ENCODE measurements at places on chromosomes 6 and 20. TPM values are rescaled to one million over a fixed set of nuclear protein-coding genes. Genes with fewer than 3 reads are reported as not detected.

Gene EEF1A2
- polyA plus RNA-seq: 10.9 TPM

Gene FERMT1
- not detected for polyA plus RNA-seq

Gene THEMIS
- not detected for polyA plus RNA-seq

Gene VNN1
- not detected for polyA plus RNA-seq

Gene SYNDIG1
- not detected for polyA plus RNA-seq

Gene EFHC1
- 21.5 TPM for polyA plus RNA-seq

Gene GATA5
- polyA plus RNA-seq: 0.34 TPM

Gene AKAP12
- 0.18 TPM for polyA plus RNA-seq

GRCh38 chr6:137589067-137589848, 95.1 kb upstream of the OLIG3 start:
- peak; percentile 69 for DNase-seq
- H3K4me3 ChIP-seq: no peak overlapping the region
- no peaks in the 10 kb centered on the region for H3K36me3 ChIP-seq
- H3K27ac ChIP-seq: no peak overlapping the region
- no peaks in the 10 kb centered on the region for H3K27me3 ChIP-seq

- no peak overlapping the region for H3K4me3 ChIP-seq
- no peaks in the 10 kb centered on the region for H3K27me3 ChIP-seq
- DNase-seq: no peak
- H3K36me3 ChIP-seq: no peaks in the 10 kb centered on the region
- H3K27ac ChIP-seq: no peak overlapping the region
Observed at GRCh38 chr6:87908978-87909811, 138.4 kb upstream of the SPACA1 start.

DNA sequence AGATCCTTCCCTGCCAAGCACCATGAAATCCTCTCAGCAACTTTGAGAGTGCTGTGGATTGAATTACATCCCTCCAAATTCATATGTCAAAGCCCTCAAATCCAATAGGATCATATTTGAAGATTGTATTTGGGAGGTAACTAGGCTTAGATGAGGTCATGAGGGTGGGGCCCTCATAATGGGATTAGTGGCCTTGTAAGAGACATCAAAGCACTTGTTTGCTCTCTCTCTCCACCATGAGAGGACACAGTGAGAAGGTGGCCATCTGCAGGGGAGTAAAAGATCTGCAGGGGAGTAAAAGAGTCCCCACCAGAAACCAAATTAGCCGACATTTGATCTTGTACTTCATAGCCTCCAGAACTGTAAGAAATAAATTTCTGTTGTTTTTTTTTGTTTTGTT, 298.2 kb downstream of the SAMD5 start:
- no peak for DNase-seq
- H3K27ac ChIP-seq: no peak overlapping the region
- peaks cover 3% of the 10 kb centered on the region for H3K4me1 ChIP-seq
- no peaks in the 10 kb centered on the region for H3K27me3 ChIP-seq
- H3K36me3 ChIP-seq: no peaks in the 10 kb centered on the region

DNA sequence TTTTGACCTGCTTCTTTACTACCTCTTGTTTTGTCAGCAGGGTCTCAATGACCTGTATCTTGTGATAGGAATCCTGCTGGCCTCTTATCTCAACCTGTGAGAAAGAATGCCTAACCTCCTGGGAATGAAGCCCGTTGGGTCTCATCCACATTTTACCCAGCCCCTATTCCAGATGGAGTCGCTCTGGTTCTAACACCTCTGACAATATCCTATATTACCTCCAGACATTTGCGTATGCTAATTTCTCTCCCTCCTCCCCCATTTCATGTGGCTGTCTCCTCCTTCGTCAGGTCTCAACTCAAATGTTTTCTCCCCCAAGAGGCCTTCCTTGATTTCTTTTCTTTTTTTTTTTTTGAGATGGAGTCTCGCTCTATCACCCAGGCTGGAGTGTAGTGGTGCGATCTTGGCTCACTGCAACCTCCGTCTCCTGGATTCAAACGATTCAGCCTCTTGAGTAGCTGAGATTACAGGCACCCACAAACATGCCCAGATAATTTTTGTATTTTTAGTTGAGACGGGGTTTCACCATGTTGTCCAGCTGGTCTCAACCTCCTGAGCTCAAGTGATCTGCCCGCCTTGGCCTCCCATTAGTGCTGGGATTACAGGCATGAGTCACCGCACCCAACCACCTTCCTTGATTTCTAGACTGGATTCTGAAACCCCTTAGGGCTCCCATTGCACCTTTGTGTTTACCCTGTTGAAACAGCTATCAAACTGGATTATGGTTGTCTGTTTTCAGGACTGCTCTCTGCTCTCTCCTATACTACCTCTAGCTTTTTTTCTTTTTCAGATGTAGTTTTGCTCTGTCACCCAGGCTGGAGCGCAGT, 49.5 kb upstream of the B4GALT5 start:
- DNase-seq: no peak
- H3K27me3 ChIP-seq: no peaks in the 10 kb centered on the region
- H3K4me3 ChIP-seq: no peak overlapping the region
- peak overlapping the region; percentile 97 for H3K27ac ChIP-seq
- H3K36me3 ChIP-seq: no peaks in the 10 kb centered on the region

DNA sequence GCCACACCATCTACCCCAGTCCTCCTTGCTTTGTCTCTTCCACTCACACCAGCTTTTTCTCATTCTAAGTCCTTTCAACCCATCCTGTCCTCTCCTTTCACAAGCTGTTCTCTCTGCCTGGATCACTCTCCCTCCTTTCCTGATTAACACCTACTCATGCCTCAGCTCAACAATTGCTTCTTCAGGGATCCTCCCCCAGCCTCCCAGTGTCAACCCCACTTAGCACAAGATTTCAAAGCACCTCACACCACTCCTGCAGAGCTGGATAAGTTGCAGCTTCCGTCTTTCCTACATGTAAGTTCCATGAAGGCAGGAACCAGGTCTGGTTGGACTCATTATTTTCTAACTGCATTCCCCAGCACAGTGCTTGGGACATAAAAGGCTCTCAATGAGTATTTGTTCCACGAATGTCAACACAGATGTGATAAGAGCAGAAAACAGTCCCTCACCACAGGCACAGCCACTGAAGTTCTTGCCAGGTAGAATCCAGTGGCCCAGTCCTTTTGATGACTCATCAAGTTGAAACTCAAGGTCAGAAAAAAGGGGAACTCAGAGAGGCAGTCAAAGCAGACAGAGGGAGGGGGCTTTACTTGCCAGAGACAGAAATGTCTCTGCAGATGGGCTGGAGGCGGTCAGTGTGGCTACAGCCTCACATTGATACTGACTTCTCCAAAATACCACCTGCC, 193.4 kb upstream of the PRDM1 start:
- H3K27ac ChIP-seq: no peak overlapping the region
- H3K36me3 ChIP-seq: no peaks in the 10 kb centered on the region
- H3K27me3 ChIP-seq: no peaks in the 10 kb centered on the region
- DNase-seq: peak; percentile 50
- H3K4me3 ChIP-seq: no peak overlapping the region

- H3K36me3 ChIP-seq: no peaks in the 10 kb centered on the region
- peaks cover 24% of the 10 kb centered on the region for H3K4me1 ChIP-seq
- H3K27me3 ChIP-seq: no peaks in the 10 kb centered on the region
- H3K27ac ChIP-seq: no peak overlapping the region
Observed at GRCh38 chr6:6870921-6871320, 236.8 kb upstream of the RREB1 start.

DNA sequence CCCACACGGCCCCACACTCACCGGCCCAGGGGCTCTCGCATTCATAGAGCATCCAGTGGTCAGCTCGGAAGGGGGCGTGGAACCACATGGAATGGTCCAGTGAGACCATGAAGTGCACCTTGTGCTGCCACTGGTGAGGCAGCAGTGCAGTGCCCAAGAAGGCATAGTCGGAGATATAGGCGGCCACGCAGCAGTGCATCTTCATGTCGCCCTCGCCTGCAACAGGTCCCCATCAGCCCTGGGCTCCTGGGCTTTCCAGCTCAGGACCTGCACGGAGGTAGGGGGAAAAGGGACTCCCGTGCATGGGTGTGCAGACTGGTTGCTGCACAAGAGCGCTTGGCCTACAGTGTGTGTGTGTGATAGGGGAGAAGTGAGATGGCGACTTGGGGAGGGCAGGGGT, 9.9 kb downstream of the SNX21 start:
- DNase-seq: no peak
- H3K4me1 ChIP-seq: peaks cover 11% of the 10 kb centered on the region
- H3K36me3 ChIP-seq: peaks cover 34% of the 10 kb centered on the region

DNA sequence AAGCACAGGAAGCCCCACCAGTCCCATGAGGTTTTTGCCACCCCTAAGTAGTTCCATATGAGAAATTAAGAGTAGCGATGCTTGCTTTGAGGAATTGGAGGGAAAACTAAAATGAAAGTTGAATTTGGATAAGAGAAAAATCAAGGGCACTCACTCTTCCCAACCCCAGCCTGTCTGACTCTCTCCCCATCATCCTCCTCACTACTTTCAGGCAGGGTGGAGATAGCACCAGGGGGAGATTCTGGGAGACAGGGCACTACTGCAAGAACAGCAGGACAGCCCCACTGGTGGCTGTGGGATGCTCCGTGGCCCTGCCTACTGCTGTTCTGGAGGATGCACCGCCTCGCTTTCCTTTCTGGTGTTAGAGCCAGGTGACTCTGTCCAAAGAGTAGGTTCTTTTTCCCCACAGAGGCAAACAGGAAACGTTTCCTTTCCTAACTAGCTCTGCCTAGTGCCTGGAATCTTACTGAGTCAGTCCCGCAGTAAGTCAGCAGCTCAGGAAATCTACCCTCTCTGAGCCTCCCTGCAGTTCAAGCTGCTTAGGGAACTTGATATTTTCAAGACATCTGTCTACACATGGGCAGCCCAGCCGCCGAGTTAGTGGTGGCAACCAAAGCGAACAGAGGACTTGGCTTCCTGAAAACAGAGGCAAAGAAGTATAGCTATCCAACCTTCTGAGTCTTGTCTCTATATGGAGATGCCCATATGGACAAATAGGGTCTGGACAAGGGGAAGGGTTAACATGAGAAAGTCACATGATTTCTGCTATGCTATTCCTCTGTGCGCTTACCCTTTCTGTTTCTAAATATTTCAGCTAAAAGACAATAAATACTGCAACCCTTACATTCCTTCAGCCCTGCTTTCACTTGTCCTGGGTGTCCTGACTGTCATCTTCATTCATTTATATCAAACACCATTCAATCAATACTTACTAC, 11.4 kb downstream of the HLA-E start:
- peaks cover 20% of the 10 kb centered on the region for H3K4me1 ChIP-seq
- no peak overlapping the region for H3K4me3 ChIP-seq
- H3K27me3 ChIP-seq: no peaks in the 10 kb centered on the region
- no peaks in the 10 kb centered on the region for H3K36me3 ChIP-seq
- no peak overlapping the region for H3K27ac ChIP-seq
- DNase-seq: peak; percentile 20

GRCh38 chr20:63498960-63499337, at the start of gene EEF1A2:
Gene EEF1A2, minus strand, starts transcription at chr20:63499083. Its CDS starts 1,320 bp downstream, at chr20:63497763.
- H3K4me1 ChIP-seq: peaks cover 87% of the 10 kb centered on the region
- peak within 1 kb of the TSS; percentile 46 for H3K4me3 ChIP-seq
- no peaks in the 10 kb centered on the region for H3K36me3 ChIP-seq
- no peaks in the 10 kb centered on the region for H3K27me3 ChIP-seq
- peak; percentile 85 for DNase-seq

GRCh38 chr6:23316931-23317330, 747.6 kb downstream of the HDGFL1 start:
- no peaks in the 10 kb centered on the region for H3K27me3 ChIP-seq
- no peaks in the 10 kb centered on the region for H3K36me3 ChIP-seq
- DNase-seq: no peak
- no peak overlapping the region for H3K4me3 ChIP-seq

GRCh38 chr6:5175635-5176034, 85.1 kb downstream of the LYRM4 start:
- H3K27ac ChIP-seq: no peak overlapping the region
- no peak overlapping the region for H3K4me3 ChIP-seq
- H3K27me3 ChIP-seq: no peaks in the 10 kb centered on the region
- peaks cover 4% of the 10 kb centered on the region for H3K4me1 ChIP-seq
- 0 out of 3 replicates have a peak, but pooled peaks cover 2% of the 10 kb centered on the region for H3K36me3 ChIP-seq

GRCh38 chr6:39752835-39753724, 27.9 kb upstream of the KIF6 start:
- no peaks in the 10 kb centered on the region for H3K36me3 ChIP-seq
- no peaks in the 10 kb centered on the region for H3K4me1 ChIP-seq
- no peaks in the 10 kb centered on the region for H3K27me3 ChIP-seq
- H3K4me3 ChIP-seq: no peak overlapping the region
- no peak overlapping the region for H3K27ac ChIP-seq

DNA sequence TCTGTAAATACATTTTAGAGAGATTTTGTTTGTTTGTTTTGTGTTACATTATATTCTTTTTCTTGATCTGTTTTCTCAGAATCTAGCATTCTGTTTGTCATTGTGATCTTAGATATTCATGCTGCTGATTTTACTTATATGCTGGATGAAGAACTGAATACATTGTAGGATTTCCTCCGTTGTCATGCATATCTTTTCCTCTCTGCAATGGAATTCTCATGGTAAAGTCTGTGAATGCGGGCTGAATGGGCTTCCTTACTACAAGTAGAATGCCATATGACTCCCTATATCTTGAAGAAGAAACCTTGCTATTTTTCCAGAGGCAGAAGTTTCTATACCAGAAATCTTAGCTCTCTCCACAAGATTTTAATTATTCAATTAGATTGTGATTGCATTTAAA, 2.4 kb upstream of the DEFB114 start:
- H3K4me3 ChIP-seq: no peak overlapping the region
- no peak overlapping the region for H3K27ac ChIP-seq
- no peaks in the 10 kb centered on the region for H3K4me1 ChIP-seq
- no peaks in the 10 kb centered on the region for H3K36me3 ChIP-seq

GRCh38 chr20:36402708-36403107, 96.6 kb downstream of the DLGAP4 start:
- no peak overlapping the region for H3K4me3 ChIP-seq
- H3K36me3 ChIP-seq: no peaks in the 10 kb centered on the region
- no peak overlapping the region for H3K27ac ChIP-seq
- H3K4me1 ChIP-seq: no peaks in the 10 kb centered on the region
- H3K27me3 ChIP-seq: peaks cover 26% of the 10 kb centered on the region

DNA sequence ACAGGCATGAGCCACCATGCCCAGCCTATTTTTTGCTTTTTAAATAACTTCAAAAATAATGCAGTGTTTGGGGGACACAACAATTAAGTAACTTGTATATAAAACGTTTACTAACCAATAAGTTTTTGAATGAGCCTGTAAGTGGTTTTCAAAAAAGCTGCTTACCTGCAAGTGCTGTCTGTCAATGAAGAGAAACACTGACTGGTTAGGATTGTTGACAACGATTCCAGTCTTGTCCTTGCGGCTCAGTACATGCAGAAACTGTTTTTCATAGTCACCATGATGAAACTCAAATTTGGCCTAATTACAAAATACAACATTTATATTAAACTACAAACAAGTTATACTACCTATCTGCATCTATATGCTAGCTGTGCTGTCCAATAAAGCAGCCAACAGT, 10.3 kb downstream of the C6orf62 start:
- no peak for DNase-seq
- peaks cover 99% of the 10 kb centered on the region for H3K36me3 ChIP-seq

DNA sequence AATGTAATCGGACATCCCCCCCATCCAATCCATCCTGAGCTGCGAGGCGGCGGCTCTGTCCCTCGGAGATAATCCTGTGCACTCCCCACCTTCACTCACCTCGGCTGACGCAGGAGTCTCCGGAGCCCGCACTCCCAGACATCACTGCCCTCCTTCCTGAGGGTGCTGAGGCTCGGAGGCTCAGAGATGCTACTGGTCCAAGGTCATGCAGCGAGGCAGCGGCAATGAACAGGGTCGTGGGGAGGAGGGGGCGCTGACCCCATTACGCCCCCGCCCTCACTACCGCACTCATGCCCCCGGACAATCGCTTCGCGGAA, 485 bp downstream of the ADISSP start:
- peak overlapping the region; percentile 60 for H3K4me3 ChIP-seq
- peaks cover 42% of the 10 kb centered on the region for H3K4me1 ChIP-seq
- H3K27ac ChIP-seq: peak overlapping the region; percentile 66
- H3K36me3 ChIP-seq: peaks cover 11% of the 10 kb centered on the region
- DNase-seq: peak; percentile 74

All from K562 (cell line).